Caki2 (cell line): ENCODE measurements at places on chromosomes 11 and 22. TPM values are rescaled to one million over a fixed set of nuclear protein-coding genes. Genes with fewer than 3 reads are reported as not detected.

CTNND1 gene
- 22.3 and 44.3 TPM in 2 replicates for total RNA-seq

GRCh38 chr22:37884420-37884819 lies 21.7 kb upstream of the MICALL1 start:
- no peak for DNase-seq

CHRM1 gene
- total RNA-seq, result not detected in 2 replicates

TMEM191C gene
- total RNA-seq, result 0.30 TPM in 1 of 2 replicates, not detected in the other
